ENCODE measurements at places on chromosomes 16 and 17.

DNA sequence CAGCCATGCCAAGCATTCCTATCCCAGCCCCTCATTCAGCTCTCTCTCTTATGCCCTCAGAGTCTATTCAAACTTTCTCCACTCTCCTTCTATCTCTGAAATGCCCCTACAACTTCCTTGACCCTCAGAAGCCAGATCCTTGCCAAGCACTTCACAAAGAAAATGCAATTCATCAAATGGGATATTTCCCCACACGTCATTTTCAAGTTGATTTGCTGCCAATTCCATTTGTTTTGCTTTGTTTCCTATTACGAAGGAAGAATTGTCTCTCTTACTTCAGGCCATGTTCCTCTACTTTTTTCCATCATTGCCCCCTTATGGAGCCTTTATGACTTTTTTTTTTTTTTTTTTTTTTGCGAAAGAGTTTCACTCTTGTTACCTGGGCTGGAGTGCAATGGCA lies 9.2 kb upstream of the ALOX12 start:
- DNase-seq: no peak

- no peak for DNase-seq
Observed at GRCh38 chr16:10663146-10663545, 31.6 kb downstream of the TEKT5 start.

DNA sequence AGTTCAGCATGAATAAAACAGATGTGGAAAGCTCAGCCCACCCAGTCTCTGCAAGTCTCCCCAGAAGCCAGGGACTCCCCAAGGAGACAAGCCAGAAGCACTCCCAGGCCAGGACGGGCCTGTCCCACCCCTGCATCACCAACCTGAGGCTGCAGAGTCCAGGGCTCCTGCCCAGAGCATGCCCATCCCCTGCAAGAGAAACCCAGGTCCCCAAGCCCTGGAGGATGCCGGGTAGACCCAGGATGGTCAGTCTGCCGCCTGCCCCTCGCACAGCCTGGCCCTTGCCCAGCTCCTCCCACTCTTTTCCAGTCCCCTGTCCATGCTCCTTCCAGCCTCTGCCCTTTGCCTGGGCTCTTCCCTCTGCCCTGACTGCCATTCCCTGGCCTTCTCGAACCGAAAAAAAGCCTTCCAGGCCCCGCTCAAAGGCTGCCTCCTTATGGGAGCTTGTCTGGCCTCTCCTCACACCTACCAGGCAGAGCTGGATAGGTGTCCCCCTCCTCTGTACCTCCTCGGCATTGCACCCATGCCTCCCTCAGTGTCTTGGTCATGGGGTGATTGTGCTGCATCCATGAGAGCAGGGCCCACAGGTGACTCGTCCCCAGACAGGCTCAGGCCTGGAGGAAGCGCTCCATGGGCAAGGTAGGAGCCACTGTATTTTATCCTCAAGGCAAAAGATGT lies 44.8 kb downstream of the BEAN1 start:
- DNase-seq: no peak

- DNase-seq: no peak
Observed at GRCh38 chr16:61382435-61382834, 653.8 kb downstream of the CDH8 start.

GRCh38 chr16:16917191-16917785 lies 538.3 kb downstream of the NPIPA7 start:
- DNase-seq: no peak

DNA sequence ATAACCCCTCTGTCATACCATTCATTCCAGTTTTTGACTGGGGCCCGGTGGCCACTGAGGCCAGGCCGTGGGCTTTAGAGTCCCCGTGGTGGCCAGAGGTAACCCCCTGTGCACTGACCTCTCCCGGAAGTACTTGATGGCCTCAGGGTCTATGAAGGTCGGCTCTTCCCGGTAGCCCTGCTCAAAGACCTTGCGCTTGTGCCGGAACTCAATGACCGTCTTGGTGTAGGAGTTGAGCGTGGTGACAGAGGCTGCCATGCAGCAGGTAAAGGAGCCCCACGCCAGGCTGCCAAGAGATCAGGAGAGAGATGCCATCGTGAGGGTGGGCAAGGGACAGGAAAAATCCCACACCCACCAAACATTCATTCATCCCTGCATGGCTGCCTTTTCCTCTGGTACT lies 234.8 kb downstream of the GSG1L start:
- no peak for DNase-seq

GRCh38 chr16:66326991-66327513 lies 39.4 kb upstream of the CDH5 start:
- DNase-seq: peak; percentile 34

- DNase-seq: no peak
Observed at GRCh38 chr17:17889922-17890321, 53.1 kb upstream of the SREBF1 start.

Data from progenitor cell of endocrine pancreas (in vitro differentiated cells).